ENCODE measurements at places on chromosomes 6 and 20.
A peak's percentile ranks its signal among the peaks of the same experiment; 100 is the strongest.

- no peak for DNase-seq
Measured at GRCh38 chr6:52164319-52165094, 21.7 kb upstream of the IL17A start.

DNA sequence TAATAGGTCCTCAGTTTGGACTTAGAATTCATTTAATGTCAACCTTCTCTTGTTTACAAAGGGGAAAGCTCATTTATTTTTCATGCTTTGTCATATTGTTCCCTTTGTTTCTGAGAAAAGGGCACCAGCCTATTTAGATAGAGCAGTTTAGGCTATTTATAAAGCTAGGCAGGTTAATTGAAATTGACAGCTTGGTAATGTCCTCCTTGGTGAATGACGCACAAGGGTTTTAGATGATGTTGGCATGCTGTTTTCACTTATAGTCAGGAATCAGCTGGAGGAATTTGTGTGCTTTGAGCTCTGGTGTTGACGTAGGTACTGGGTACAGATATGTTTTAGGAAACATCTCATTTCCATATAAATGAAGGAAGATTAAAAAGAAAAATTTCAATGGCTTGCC lies 45.2 kb downstream of the BCKDHB start:
- no peak for DNase-seq

DNA sequence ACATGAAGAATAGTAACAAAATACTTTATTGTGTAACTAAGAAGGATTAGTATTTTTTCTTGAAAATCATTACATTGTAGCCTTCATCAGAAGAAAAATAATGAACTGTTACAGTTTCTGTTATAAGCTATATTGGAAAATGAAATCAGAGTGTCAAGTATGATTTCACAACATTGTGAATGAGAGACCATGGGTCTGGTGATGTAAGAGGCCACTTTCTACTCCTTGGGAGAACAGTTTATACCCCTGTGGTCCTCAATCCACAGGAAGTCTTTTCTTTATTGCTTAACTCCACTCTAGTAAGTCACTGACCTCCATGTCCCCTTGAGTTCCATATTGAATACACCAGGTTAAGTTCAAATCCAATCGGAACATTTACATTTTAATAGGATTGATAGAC lies 218.7 kb upstream of the FERMT1 start:
- DNase-seq: no peak

DNA sequence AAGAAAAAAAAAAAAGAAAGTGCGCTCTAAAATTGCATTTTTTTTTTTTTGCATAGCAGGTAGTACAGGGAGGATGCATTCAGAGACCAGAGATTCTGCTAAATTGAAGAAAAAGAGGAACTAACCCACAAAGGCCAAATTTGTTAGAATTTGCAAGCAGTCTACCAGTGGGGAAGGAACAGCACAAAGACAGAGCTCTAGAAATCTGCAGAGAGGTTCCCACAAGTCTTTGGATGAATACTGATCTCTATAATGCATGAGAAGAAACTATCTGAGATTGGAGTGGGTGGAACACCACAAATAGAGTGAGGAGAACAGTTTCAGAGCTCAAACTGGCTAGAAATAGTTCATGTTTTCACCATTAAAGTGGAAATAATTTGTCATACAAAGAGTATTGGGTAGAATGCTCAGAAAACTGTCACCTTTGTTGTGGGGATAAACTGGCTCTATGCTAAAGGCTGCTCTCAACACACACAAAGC lies 79.6 kb upstream of the AHI1 start:
- DNase-seq: no peak

GRCh38 chr6:48139818-48140614 lies 29.0 kb upstream of the PTCHD4 start:
- DNase-seq: no peak

- no peak for DNase-seq
Measured at GRCh38 chr6:103617642-103618041, 1242.1 kb downstream of the HACE1 start.

GRCh38 chr20:19973961-19974629 lies 43.1 kb upstream of the NAA20 start:
- peak; percentile 34 for DNase-seq

DNA sequence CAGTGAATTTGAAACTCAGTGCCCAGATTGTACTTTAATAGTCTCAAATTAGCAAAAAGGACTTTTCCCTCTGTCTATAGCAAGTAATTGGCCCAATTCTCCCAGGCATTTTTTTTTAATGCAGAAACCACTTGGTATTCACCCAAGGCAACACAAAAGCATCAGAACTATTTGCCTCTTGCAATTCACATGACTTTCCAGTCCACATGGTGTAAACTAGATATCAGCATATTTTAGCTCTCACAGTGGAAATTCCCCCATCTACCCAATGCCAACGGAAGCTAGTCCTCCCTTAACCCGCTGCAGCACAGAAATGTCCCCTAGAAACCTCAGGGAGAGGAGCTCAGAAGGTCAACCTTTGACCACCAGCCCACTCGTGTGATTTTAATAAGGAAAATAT lies 103.4 kb upstream of the CDYL start:
- no peak for DNase-seq

DNA sequence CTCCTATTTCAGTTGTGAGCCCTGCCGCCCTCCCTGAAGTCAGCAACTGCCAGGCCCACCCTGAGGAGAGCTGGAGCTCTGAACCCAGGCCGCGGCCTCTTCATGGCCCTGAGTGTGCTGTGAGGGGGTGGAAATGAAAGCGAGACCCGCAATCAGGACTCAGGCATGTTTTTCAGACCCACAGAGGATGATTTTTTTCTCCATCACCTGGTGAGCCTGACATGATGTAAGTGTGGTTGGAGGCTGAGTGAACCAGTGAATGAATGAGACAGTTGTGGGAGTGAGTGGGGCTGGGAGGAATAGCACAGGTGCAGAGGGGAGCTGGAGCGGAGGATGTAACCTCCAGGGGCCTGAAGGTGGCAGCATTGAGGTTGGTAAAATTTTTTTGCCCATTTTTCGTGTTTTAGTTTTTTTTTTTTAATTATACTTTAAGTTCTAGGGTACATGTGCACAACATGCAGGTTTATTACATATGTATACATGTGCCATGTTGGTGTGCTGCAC lies 18.3 kb downstream of the RAET1L start:
- DNase-seq: no peak

GRCh38 chr6:114740547-114740946 lies 397.7 kb upstream of the HS3ST5 start:
- no peak for DNase-seq

Measured in epithelial cell of prostate (primary cell).